ENCODE measurements at places on chromosomes 7 and 10. TPM values are rescaled to one million over a fixed set of nuclear protein-coding genes. Genes with fewer than 3 reads are reported as not detected.

MKX gene
- 0.64 TPM for total RNA-seq

ANXA8 gene
- 0.54 TPM for total RNA-seq

SFTPD gene
- total RNA-seq = not detected

TSPAN14 gene
- 44.4 TPM for total RNA-seq

SUGCT gene
- total RNA-seq = 5.6 TPM

CRHR2 gene
- total RNA-seq = not detected

MKI67 gene
- 85.4 TPM for total RNA-seq

TRIL gene
- total RNA-seq = 0.44 TPM

SYT15 gene
- 0.05 TPM for total RNA-seq

FAM13C gene
- total RNA-seq = 0.22 TPM

WDR86 gene
- total RNA-seq = not detected

TSPAN12 gene
- total RNA-seq = 0.05 TPM

ATOH7 gene
- total RNA-seq = 0.07 TPM

UCMA gene
- not detected for total RNA-seq

CLDN4 gene
- 1.1 TPM for total RNA-seq

HOXA5 gene
- 0.69 TPM for total RNA-seq

CTAGE4 gene
- 2.7 TPM for total RNA-seq

TEX36 gene
- total RNA-seq = 0.10 TPM

TYW1B gene
- 0.89 TPM for total RNA-seq

ZC3HAV1L gene
- 0.96 TPM for total RNA-seq

PDE6C gene
- not detected for total RNA-seq

SLC13A1 gene
- not detected for total RNA-seq

CCL24 gene
- total RNA-seq = not detected

C10orf95 gene
- total RNA-seq = not detected

DOCK1 gene
- total RNA-seq = 22.2 TPM

All from M059J (cell line).